Activated T-helper 2 cell treated with anti-CD3 and anti-CD28 coated beads, Interferon-gamma antibody, Interleukin-2, Interleukin-4, amounts not matched to agents 10 μg/mL and 5 μg/mL and 100 μg/mL, durations not matched to agents 14 hours and 24 hours and 36 hours (primary cell): ENCODE measurements at places on chromosomes 13 and 19.

- DNase-seq = no peak
Measured at GRCh38 chr19:39426170-39426569, 9.6 kb downstream of the RPS16 start.

- no peak for DNase-seq
Measured at GRCh38 chr19:11678504-11678903, 60.2 kb downstream of the ZNF823 start.

DNA sequence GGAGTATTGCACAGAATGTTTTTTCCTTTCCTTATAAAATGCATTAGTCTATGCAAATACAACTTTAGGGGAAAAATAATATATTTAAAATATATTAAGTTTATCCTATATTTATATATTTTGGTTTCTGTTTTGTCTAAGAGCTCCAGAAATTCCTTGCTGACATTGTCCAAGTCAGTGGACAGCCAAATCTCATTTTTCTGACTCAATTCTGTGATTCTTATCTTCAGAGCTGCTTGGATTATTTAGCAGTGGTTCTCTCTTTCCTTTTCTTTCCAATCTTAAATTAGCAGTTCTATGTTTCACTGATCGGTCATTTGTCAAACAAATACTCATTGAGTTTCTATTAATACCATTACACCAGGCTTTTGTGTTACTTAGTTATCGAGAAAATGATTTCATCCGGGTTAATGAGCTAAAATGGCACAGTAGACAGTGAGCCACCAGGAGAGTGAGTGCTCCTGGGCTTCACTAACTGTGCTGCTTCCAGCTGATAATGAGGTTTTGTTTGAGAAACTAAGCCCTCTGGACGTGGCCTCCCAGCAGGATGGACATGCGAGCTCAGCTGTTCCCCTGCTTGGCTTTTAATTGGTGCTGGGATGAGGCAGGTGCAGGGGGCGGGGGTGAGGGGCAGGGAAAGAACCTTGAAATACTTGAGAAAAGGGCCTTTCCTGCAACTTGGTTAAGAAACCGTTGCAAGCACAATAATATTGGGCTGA, 44.0 kb downstream of the ATP11A start:
- DNase-seq = no peak

GRCh38 chr19:53624771-53625545, 6.8 kb upstream of the DPRX start:
- no peak for DNase-seq

- no peak for DNase-seq
Measured at GRCh38 chr19:48600679-48601417, 5.7 kb upstream of the SPACA4 start.

DNA sequence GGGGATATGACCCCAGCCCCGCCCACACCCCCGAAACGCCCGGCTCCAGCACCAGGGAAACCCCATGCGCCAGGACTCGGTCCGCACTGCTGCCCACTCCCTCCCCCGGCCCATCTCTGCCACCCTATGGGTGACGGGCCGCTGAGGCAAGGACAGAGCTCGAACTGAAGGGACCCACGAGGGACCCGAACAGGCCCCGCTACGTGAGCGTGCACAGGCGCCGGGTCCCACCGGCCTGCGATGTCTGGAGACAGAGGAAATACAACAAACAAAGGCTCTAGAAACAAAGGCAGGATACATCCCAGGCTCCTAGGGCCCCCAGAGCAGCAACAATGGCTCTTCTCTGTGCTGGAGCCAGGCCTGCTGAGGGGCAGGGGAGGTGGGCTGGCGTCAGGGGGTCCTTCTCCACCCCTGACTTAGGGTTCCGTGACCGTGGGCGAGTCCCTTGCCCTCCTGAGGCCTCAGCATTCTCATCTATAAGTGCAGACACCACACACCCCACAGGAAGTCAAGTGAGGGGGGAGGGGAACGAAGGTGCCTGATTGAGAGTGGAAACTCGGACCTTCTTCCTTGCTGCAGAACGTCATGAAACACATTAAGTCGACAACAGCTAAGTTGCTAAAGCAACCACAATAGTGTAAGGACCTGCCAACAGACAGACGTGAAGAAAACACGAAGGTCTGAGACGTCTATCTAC, 3.1 kb downstream of the ABHD17A start:
- DNase-seq = peak; percentile 80

DNA sequence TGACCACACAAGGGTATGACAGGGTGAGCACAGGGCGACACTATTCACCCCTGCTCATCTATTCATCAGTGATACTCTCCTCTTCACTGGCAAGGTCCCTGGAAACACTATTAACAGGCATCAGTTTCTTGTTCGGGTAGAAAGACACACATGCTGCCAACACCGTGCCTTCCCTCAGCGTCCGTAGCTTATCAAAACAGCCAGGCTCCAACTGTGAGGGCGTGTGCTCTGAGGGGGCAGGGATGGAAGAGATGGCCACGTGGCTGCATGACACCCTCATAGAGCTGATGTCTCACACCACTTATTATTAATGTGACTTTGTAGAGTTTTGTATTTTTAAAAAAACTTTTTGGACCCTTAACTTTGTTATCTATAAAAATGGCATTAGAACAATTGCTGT, 160.3 kb downstream of the ITGBL1 start:
- DNase-seq = no peak
